ENCODE measurements at places on chromosomes 2 and 18.

GRCh38 chr2:129806317-129806716 is 173.1 kb upstream of the RAB6C start:
- DNase-seq, result no peak

- no peak for DNase-seq
Measured at GRCh38 chr2:205002390-205002789, 457.1 kb downstream of the PARD3B start.

DNA sequence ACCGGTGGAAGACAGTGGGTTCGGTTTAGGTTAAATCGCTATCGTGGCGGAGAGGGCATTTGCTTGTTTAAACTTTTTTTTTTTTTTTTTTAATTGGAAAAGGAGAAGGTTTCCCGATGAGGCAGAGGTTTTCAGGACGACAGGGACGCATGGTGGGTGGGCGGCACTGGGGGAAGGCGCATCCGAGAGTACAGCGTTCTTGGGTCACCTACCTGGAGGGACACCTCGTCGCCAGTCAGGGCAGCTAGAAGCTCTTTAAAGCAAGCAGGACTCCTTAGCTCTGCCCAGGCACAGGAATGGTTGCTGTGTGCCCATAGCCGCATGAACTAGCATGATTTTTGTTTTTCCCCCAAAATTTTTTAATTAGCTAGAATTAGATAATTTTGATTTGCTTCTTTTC is 437 bp downstream of the LDLRAD4 start:
- DNase-seq, result no peak

GRCh38 chr2:33652830-33653229 is 53.7 kb upstream of the FAM98A start:
- no peak for DNase-seq

DNA sequence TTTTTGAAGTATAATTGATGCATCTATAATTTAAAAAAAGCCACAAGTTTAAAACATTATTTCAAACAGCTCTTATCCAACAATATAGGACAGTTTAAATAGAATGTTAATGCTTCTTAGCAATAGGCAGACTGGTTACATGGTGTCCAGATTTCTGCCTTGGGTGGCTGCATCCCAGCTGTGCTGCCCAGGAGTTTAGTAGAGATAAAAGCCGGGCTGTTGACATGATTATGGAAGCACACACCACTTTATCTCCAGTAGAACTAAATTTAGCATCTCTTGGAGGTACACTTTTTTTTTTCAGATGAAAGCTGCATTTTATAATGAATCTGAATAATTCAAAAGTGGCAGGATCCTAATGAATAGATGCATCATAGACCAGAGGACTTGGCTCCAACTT is 309.7 kb downstream of the PLCL1 start:
- DNase-seq, result no peak

GRCh38 chr2:231397011-231397927 is 1.8 kb downstream of the B3GNT7 start:
- no peak for DNase-seq

GRCh38 chr2:157901325-157901724 is 25.2 kb upstream of the ACVR1 start:
- DNase-seq, result no peak

GRCh38 chr2:129285012-129285411 is 694.5 kb upstream of the RAB6C start:
- DNase-seq, result no peak

DNA sequence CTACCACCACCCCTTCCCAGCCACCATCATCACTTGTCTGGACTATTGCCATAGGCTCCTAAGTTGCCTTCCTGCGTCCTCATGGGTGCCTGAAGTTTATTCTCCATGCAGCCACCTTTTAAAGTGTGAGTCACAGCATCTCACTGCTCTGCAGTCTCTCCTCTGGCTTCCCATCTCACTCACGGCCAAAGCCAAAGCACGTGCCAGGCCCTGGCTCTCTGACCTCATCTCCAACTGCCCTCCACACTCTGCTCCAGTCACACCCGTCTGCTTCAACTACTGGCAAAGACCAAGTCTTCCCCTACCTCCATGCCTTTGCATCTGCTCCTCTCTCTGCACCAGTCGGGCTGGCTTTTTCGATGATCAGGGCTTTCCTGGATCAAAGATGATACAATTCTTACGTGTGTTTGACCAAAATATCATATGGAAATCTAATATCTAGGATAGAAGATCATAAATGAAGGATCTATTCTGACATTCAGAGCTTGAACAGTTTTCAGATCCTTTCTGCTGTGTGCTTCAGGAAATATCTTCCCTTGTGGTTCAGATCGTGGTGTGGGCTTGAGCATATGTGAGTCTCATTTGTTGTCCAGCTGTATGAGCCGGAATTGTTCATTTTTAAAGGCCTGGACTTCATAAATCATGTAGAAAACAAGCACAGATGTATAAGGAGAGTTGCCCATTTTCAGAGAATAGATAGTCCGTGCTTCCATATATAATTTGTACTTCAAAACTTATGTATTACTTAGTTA is 175.6 kb downstream of the PRKCE start:
- peak; percentile 90 for DNase-seq

DNA sequence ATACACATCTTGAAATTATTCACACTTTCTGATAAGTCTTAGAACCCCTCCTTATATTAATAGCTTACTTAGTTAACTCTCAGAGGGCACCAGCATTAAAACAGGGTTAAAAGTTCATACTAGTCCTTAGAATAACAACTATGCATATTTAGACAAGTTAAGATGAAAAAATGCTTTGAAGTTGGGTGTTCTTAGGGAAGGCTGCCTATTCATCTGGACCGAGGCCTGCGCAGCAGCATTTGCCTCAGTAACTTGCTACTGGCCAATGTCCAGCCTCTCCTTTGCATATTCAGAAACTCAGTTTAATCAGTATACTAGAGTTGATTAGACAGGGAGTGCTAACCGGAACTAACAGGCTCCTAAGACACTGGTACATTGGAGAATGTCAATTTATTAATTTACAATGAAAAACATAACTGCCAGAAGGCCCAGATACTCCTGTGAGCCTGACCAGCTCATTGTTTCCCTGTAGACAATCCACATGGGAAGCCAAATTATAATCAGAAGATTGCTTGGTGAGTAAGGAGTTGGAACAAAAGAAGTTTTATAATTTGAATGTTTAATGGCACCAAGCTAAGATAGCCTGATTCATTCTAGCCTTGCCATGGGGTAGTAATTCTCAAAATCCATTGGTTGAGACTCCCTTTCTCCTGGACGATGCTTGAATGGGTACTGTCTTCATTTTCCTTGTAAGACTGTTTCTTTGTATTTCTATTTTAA is 48.9 kb downstream of the DYNC1I2 start:
- no peak for DNase-seq

DNA sequence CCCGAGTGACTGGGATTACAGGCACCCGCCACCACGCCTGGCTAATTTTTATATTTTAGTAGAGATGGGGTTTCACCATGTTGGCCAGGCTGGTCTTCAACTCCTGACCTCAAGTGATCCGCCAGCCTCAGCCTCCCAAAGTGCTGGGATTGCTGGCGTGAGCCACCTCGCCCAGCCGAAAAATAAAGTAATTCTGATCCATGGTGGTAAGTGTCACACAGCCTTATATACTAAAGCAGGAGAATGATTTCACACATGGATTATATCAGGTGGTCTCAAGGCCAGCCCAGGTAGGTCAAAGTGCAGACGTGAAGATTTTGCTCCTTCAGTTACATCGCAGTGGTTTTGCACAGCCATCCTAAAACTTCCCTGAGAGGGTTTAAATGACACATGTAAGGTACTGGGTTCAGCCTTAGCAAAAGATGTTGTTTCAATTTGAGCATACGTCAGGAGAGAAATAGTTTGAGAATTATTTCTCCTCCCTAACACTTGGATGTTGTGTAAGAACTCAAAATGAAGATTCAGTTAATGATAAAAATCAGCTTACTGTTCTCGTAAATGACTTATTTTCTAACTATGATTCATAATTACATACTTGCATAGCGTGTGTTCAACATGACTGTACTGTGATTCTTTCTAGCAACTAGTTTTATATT is 93.0 kb upstream of the SLC39A10 start:
- DNase-seq, result peak; percentile 93

- no peak for DNase-seq
Measured at GRCh38 chr18:53937037-53937436, 287.4 kb downstream of the MBD2 start.

DNA sequence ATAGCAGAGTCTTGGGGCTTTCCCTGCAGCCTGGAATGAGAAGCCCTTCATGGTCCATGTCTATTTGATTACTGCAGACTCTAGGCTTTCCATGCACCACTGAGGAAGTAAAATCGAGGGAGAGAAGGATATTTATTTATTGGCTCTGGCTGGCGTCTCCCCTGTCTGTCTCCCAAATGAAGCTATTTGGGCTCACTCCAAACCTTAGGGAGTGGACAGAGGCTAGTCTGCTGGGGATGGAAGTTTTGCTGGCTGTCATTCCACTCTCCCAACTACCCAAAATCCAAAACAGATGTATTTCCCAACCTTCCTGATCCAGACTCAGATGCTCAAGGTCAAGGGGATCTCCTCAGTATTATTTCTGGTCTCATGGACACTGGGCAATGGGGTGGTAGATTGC is 33.7 kb downstream of the TMEM17 start:
- peak; percentile 76 for DNase-seq

DNA sequence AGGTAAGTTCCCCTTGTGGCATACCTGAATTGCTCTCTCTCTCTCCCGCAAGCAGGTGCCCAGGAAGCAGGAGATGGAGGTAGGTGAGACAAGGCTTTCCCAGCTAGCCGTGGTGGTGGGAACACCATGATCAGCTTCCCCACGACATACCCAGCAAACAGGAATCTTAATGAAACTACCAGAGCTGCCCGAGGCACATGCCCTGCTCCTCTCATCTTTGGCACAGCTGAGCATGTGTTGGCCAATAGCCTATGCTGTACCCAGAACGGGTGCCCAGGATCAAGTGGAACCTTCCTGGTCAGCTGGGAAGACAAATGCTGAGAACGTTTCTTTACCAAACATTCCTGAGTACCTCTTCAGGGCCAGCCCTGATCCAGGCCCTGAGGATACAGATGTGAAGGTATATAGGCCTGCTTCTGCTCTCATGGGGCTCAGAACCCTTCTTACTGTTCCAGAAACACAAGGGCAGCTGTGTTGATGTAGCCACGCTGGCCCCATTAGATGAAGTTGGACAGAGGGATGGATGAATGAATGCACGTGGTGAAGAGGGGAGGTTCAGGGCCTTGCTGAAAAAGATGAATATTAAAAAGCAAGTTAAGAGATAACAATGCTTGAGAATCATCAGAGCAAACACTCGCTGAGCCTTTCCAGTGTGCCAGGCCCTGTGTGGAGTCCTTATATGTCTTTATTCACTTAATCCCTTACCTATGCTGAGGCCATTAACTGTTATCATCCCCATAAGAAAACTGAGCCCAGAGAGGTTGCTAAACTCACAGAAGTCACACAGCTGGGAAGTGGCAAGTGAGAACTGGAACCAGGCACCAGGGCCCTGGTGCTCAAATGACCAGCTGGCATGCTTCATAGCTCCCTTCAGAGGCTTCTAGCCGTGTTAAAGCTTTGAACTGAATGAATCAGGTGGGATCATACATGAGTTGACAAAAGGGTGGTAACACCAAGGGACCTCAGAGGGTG is 68.8 kb upstream of the TMEM247 start:
- no peak for DNase-seq

- no peak for DNase-seq
Measured at GRCh38 chr2:128618642-128619041, 300.0 kb upstream of the HS6ST1 start.

- DNase-seq, result no peak
Measured at GRCh38 chr2:183000846-183001245, 37.4 kb downstream of the NCKAP1 start.

DNA sequence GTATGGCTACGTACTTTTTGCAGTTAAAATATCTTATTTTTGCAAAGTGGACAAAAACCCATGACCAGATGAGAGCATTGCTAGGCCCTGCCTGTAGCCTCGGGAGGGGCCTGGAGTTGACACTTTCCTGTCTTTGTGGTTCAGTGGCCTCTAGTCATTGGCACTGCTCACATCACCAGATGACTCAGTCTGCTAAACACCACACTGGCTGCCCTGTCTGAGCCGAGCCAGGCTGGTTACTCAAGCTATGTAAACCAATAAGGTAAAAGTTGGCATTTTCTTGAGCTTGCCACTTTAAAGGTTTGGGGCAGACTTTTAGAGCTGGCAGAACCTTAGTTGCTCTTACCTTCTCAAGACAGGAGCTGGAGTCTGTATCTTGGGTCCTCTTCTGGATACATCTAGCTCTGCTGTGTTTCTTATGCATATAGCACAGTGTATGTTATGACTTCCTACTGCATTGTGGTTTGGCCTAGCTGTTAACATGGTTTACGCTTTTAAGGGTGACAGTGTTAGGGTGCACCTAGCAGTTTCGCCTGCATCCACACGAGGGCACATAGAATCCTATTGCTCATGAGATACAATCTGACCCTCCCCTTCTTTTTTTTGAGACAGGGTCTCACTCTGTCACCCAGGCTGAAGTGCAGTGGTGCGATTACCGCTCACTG is 76.4 kb downstream of the AP1S3 start:
- DNase-seq, result peak; percentile 76

DNA sequence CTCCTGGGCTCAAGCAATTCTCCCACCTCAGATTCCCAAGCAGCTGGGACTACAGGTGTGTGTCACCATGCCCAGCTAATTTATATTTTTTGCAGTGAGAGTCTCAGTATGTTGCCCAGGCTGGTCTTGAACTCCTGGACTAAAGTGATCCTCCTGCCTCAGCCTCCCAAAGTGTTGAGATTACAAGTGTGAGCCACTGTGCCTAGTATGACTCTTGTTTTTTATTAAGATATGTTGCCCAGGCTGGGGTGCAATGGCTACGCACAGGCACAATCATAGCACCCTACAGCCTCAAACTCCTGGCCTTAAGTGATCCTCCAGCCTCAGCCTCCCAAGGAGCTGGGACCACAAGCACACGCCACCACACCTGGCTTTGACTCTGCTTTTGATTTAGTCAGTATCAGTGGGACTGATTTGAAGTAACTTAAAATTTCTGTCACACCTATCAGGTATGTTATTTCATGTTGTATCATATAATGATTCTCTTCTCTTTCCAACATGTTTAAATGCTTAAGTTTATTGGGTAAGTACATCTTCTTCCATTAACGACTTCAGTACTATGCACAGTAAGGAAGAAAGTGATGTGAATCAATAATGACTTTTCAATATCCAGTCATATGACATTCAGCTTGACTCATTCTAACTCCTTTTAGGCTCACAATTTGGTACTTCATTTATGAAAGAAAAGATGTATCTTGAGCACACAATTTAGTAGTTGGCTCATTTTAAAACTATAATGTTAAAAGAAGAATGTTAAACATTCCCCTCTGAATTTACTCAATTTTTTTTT is 6.3 kb downstream of the PPP4R3B start:
- DNase-seq, result no peak

- DNase-seq, result no peak
Measured at GRCh38 chr2:105290981-105291660, 38.4 kb downstream of the TGFBRAP1 start.
